CD4-positive, alpha-beta T cell treated with Interleukin-21 for 1 hour (primary cell): ENCODE measurements at places on chromosomes 13 and 19.
A peak's percentile ranks its signal among the peaks of the same experiment; 100 is the strongest.

DNA sequence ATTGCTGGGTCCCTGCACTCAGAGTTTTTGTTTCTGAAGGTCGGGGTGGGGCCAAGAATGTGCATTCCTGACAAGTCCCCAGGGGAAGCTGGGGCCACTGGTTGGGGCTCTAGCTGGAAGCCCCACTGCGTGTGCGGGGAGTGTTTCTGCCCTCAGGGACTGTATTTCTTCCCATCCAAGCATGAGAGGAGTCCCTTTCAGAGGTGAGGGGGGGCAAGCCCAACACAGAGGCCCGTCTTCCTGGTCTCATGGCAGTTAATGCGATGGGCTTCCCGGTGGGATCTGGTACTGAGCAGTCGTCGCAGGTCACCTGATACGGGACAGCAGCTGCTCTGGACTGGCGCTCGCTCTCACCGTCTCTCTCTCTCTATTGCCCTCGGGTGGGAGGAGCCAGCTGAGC, 50.4 kb downstream of the GPR12 start:
- no peak for DNase-seq

- no peak for DNase-seq
These were observed 1466.4 kb downstream of the EFNB2 start for GRCh38 chr13:105069106-105069505.

DNA sequence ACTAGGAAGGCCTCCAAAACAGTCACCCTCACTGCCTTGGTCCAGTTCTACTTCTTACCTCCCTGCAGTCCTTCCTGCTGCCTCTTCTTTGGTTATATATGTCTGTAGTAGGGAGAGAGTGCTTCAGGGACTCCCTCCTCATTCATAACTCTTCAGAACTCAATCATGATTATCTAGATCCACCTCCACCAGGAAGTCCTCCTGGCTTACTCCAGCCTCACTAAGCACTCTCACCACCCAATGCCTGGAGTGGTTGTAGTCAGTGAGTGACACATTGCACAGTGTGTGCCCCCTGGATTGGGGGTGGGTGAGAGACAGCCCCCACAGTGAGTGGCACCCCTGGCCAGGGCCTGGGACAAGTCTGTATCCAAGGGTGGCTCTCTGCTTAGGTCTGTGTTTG, 10.0 kb upstream of the FOSB start:
- DNase-seq, result no peak

- DNase-seq, result no peak
These were observed 22.5 kb downstream of the DHRS12 start for GRCh38 chr13:51781246-51782022.

- no peak for DNase-seq
These were observed 59.8 kb upstream of the RFC3 start for GRCh38 chr13:33758113-33758512.

GRCh38 chr13:31807090-31807541, 67.8 kb downstream of the RXFP2 start:
- peak; percentile 70 for DNase-seq

DNA sequence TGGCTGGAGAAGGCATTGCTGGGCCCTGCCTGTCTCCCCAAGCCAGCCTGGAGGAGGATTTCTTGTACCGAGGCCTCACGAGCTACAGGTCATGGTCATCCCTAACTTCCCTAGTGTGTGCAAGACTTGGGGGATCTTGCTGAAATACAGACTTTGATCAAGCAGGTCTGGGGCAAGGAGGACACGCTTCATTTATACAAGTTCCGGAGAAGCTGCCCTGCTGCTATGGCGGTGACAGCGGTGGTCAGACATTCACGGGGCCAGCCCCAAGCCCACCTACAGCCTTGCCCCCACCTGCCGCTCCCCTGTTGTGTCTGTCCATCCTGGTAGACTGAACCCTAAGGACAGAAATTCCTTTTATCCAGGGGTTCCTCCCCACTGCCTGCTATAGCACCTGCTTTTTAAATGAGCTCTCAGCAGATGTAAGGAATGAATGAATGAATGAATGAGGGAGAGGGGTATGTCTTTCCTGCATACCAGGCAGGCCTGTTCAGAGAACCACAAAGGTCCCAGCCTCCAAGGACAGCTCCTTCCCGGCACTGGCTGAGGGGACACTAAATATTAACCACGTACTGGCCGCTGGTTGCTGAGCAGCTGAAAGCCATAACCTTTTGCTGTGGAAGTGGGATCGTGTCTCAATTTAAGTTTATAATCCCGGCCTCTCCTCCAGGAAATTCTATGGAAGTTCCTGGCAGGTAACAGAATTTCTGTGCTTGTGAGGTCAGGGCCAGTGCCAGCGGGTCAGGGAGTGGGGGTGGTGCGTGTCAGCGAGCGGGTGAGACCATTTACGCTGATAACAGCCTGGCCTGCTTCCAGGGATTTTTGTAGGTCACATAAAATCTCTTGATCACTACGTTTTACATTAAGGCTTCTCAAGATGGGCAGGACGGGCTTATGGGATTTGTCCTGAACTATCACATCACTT, 27.1 kb downstream of the TSSK6 start:
- no peak for DNase-seq

GRCh38 chr19:8045872-8046568, 6.5 kb upstream of the CCL25 start:
- no peak for DNase-seq

DNA sequence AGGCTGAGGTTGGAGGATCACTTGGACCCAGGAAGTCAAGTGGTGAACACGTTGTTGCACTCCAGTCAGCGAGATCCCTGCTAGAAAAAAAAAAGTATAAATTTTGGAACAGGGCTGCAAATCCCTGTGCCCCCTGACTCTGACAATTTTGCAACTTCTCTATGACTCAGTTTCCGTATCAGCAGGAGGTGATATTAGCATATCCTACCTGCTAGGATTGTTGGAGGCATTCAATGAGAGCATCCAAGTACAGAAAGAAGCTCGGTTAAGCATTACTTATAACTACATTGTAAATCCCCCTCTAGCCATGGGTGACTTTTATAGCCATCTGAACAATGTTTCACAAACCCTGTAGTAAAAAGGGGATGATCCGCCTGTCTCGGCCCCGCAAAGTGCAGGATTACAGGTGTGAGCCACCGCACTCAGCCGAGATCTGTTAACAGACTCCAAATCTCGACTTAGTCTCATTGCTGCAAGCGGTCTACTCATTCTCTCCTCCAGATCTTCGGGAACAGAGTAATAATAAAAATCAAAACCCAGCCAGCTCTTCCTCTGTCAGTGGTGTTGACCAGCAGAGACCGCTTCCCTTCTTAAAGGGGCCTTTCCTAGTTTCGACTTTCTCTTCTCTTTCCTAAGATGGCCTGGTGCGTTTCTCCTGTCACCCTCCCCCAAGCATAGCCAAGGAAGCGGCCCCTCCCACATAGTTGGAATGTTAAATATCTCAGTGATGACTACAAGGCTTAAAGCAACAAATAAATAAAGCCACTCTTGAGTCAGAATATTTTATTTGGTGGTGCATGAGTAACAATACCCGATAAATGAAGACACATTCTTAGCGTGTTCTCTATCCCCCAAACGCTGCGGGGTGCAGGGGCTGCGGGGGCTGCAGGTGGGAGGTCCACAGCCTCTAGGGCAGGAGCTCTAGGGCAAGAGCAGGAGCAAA, 10.3 kb upstream of the BICRA start:
- no peak for DNase-seq

DNA sequence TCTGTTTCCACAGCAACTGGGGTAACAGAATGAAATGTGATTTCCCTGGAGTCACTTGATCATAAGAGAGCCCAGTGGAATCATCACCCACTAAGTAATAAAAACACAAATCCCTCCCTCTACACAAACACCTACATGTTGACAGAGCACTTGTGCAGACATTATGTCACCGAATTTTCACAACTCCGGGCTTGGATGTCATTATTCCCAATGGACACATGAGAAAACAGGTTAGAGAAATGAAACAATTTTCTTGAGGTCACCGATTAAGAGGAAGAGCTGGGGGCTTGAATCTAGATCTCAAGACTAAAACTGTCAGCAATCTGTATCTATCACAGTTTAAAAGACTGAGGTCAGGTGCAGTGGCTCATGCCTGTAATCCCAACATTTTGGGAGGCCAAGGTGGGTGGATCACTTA, 3.1 kb downstream of the XRCC1 start:
- no peak for DNase-seq

DNA sequence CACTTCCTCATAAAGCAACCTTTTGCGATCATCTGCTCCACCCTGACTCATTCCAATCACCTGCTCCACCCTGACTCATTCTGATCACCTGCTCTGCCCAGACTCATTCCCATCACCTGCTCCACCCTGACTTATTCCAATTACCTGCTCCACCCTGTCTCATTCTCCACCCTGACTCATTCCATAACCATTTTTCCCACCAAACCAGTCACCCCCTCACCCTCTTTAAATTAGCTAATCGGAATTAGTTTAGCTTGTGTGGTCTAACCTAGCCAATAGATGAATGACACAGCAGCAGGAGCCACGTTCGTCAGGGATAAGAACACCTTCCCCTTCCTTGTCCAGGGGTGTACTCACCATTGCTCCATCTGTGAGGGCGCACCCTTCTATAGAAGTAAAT, 134.0 kb downstream of the COG6 start:
- no peak for DNase-seq

DNA sequence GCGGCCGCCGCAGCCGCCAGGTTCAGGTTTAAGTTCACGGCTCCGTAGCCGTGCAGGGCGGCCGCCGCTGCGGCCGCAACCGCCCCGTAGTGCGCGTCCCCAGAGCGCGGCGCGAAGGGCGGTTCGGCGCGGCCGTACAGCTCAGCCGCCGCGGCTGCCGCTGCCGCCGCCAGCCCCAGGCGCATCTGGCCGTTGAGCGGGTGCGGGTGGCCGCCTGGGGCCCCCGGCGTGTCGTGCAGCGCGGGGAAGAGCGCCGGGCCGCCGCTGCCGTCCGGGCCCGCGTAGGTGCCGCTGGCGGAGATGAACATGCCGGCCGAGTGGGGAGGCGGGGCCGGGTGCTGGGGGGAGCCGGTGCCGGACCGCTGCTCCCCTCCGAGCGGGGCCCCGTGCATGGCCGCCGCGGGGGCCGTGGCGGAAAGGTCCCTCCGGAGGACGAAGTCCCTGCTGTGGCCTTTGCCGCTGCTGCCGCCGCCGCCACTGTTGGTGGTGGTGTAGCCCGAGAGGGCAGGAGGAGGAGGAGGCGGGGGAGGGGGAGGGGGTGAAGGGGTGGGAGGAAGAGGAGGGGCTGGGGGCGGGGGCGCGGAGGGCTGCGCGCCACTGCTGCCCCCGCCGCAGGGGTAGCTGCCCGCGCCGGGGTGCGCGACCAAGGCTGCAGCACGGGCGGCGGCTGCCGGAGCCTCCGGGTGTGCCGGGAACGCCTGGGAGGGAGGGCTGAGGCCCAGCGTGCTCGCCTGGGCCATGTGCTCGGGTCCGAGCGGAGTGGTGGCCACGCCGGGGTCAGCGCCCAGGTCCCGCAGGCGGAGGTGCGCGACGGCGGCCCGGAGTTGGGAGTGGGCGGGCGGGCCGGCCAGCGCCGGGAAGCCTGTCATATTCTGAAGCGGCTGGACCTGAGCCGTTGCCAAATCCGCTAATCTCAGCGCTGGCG, 654 bp downstream of the ZIC5 start:
- no peak for DNase-seq

GRCh38 chr13:102012299-102013293, 389.3 kb downstream of the FGF14 start:
- DNase-seq, result no peak

DNA sequence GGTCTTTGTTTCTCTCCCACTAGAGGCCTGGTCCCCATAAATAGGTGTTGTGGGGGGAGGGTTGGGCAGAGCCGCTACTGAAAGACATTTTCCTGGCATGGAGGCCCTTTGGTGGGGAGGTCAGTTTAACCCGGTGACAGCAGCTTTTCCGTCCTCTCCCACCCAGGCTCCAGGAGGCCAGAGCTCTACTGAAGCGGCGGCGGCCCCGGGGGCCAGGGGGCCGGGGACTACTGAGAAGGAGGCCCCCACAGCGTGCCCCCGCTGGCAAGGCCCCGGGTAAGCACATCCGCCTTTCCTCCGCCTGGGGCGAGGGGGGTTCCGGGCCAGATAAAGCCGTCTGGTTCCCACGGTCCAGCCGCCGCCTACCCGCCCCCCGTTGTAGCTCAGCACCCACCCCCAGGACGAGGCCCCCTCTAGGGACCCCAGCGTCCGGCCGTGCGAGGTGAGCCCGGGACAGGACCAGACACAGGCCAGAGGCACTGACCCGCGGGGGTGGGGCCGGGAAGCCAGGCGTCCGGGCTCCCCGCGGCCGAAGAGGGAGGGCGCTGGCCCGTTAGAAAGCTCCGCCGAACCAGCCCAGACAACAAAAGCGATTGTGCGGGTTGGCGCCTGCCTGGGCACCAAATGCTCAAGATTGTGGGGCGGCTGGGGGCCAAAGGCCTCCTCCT, 1.1 kb upstream of the LTBP4 start:
- no peak for DNase-seq

DNA sequence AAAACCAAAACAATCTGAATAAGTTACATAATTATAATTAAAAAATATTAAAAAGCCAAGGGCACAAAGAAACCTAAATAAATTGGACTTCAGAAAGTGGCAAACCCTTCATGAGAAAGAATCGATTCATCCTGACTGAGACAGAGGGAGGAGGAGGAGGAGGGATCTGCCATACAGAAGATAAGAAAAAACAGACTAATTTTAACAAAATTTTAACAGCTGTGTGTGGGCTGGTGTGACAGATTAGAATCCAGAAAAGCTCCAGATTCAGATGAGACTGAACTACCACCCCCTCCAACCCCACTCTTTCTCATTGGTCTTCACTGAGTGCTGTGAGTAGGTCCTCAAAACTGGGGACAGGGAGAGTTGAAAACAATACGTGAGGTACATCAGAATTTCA, 111.5 kb upstream of the HTR2A start:
- DNase-seq, result no peak

DNA sequence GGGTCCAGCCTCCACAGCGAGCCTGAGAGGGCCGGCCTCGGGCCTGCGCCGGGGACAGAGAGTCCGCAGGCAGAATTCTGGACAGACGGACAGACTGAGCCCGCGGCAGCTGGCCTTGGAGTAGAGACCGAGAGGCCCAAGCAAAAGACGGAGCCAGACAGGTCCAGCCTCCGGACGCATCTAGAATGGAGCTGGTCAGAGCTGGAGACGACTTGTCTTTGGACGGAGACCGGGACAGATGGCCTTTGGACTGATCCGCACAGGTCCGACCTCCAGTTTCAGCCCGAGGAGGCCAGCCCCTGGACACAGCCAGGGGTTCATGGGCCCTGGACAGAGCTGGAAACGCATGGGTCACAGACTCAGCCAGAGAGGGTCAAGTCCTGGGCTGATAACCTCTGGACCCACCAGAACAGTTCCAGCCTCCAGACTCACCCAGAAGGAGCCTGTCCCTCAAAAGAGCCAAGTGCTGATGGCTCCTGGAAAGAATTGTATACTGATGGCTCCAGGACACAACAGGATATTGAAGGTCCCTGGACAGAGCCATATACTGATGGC, 490 bp downstream of the ITPKC start:
- no peak for DNase-seq
